ENCODE measurements at places on chromosomes 16 and 17.

DNA sequence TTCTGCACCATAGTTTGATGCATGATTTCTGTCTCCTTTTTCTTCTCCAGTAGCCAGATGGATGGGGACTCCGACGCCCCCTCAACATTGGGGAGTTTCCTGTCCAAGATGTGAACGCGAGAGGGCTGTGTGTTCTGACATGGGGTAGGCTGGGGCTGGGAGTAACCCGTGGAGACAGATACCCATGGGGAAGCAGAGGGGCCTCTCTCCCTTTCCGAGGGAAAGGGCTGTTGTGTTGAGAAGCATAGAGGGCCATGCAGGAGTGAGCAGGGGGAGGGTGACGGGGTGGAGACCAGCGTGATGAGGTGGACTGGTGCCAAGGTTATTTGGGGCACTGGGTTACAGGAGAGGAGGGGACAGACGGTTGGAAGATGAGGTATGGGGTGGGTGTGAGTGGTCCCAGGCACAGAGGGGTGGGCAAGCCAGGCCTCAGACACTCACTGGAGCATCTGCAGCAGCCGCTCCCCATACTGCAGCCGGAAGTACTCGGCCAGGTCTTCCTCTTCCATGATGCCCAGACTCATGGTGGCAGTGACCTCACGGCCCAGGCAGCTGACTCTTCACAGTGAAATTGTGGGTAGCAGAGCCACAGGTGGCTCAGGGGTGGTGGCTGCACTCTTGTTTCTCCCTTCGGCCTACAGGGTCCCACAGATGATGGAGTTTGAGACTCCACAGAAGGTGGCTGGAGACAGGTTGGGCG lies 400 bp downstream of the CCDC42 start:
- DNase-seq, result no peak

GRCh38 chr17:55632236-55632635 lies 90.4 kb downstream of the TMEM100 start:
- no peak for DNase-seq

GRCh38 chr16:1378804-1379303 lies 27.1 kb downstream of the GNPTG start:
- peak; percentile 79 for DNase-seq

DNA sequence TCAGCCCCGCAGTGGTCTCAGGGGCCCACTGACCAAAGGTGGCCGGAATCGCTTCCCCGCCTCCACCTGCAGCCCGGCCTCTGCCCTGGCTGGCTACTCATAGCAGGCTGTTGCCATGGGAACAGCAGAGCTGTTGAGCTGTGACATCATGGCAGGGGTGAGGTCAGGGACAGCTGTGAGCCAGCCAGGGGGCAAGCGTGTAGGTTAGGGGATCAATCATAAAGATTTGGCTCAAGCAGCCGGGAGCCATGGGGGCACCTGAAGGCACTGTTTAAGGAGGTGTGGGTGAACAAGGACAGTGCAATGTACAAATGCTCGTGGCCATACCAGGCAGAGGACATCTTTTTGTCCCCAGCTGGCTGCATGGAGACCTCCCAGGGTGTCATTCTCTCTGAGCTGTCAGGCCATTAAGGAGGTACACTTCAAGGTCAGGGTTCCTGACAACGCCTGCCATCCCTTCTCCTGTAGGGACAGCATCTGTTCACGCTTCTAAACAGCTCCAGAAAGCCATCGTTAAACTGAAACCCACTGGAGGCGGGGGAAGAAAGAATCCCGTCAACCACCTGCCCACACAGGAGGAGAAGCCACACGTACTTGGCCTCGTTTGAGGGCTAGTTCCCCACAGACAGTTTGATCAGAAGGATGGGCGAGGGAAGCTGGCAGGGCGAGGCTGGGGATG lies at the start of gene CEP295NL:
TSS of gene CEP295NL (minus strand) at position 101 of the 679 bp plus-strand sequence. CDS start 1,373 bp downstream, outside the sequence.
- DNase-seq, result peak; percentile 66

DNA sequence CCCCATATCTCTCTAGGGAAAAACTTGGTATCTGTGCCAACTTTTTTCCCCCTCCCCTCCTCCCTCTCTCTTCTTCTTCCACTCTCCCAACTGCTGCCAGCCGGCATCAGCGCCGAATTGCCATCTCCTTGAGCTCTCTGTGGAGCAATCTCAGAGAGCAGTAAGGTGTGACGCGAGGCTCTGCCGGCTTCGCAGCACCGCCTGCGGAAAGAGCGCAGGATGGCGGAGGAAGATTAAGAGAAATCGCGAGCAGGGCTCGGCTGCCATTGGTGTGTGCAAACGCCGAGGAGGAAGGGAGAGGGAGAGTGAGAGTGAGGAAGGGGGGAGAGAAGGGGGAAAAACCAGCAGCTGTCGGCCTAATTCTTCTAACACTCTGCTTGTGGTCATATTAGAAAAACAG lies 44.2 kb downstream of the NEUROD2 start:
- no peak for DNase-seq

DNA sequence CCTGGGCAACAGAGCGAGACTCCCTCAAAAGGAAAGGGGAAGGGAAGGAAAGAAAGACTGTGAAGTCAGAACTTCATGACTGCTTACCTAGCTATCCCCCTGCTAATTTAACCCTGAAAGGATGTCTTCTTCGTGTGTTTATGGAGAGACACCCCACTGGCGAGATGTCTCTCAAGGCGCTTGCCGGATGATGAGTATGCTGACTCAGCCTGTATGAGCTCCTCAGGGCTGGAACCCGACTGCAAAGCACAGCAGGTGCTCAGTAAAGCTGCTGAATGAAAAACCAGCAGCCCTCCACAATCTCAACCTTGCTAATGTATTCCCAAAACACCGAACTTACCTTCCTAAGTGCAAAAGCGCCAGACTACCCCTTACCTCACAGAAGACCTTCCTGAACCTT lies 2.3 kb downstream of the ANKFY1 start:
- no peak for DNase-seq

DNA sequence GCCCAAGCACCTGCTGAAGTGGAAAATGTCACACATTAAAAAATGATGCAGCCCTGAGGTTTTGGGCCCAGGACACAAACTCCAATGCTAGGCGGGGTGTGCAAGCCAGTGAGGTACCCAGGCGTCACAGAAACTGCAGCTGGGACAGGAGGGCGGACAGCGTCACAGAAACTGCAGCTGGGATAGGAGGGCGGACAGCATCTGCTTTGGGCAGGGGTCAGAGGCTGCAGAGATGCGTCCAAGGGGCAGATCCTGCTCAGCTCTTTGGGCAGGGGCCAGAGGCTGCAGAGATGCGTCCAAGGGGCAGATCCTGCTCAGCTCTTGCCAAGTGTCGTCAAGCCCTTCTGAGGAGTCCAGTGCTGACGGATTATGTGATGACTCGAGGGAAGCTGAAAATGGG lies 43.9 kb upstream of the RCVRN start:
- no peak for DNase-seq

- no peak for DNase-seq
Observed at GRCh38 chr17:6639014-6639585, 1.4 kb downstream of the KIAA0753 start.

DNA sequence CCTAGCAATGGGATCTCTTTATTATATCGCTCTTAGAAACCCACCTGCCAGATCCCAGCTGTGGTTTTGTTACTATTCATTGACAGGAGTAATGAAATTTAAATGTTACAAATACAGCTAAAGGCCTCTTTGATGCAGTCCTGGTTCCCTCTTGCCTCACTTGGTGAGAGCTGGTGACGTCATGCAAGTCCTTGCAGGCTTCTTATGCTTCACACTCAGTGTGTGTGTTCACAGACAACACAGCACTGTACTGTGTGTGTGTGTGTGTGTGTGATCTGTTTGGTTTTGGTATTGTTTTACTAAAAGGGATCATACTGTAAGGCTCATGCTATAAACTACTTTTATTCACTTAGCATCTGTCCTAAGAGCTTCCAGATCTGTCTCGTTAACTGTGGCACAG lies 75.0 kb downstream of the USP22 start:
- DNase-seq, result no peak

DNA sequence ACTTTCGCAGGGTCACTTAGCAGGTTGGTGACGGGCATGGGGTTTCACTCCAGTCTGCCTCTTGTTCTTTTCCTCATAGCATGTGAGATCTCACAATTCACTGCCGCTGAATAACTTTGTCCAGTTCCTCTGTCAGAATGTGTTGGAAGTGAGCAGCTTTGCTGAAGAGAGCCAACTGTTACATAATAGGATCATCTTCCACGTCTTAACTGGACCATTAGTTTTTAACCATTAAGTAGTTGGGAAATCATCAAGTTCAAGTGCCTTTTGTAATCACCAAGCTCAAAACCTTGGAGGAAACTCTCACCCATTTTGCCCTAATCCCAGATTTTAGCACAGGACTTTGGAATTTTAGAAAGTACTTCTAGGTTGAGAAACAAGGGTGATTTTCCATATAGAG lies 290.6 kb downstream of the WWOX start:
- DNase-seq, result no peak

GRCh38 chr16:75207831-75208230 lies 870 bp upstream of the CTRB2 start:
- DNase-seq, result no peak

GRCh38 chr16:852451-853185 lies 52.1 kb upstream of the GNG13 start:
- no peak for DNase-seq

- DNase-seq, result peak; percentile 58
Observed at GRCh38 chr16:90019543-90020259, 445 bp upstream of the DBNDD1 start.

DNA sequence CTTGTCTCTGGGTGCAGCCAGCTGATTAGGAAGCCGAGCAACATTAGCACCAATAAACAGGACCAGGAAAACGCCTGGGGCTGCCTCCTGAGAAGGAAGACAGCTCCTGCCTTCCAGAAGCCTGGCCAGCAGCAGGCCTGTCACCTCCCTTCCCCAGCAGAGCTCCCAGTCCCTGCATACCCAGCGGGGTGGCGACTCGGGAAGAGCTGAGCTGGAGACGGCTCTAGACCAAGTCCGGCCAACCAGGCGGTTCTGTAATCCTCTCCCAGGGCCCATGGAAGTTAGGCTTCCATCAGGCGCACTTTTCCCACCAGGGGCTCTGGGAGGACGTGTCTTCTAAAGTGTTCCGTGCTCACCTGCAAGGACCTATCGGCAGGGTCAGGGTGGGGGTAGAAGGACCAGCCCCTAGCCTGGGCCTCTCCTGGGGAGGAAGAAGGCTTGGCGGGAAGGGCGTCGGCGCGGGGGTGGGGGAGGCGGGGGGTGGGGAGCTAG lies 12.0 kb upstream of the CLUH start:
- DNase-seq, result no peak

GRCh38 chr16:74888888-74889287 lies 96.0 kb downstream of the WDR59 start:
- no peak for DNase-seq

- peak; percentile 61 for DNase-seq
Observed at GRCh38 chr16:12613131-12613991, 190.3 kb downstream of the CPPED1 start.

DNA sequence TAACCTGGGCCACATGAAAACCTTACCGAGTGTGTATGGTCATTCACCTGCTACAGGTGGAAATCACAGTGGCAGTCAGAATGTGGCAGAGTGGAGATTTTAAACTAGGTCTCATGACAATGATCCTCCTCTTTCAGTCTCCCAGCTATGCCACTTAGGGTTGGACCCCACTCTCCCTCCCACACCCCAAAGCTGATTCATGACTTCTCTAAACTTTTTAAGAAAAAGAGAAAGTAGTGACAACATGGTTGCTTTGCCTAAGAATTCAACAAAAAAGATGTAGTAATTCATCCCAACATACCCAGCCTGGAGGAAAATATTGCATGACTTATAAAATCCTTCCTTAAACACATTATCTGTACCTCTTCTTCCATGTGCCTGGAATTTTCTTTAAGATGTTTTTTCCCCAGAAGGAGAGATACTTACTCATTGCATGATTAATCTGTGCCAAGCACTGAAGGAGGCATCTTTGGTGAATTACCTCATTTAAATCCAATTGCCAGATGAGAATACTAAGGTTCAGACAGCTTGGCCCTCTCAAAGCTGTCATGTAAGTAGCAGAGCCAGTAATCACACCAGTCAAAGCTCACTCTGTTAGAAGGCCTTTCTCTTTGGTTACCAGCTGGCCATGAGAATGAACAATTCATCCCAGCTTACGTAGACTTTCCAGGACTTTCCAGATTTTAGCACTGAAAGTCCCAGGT lies 119.9 kb downstream of the COPRS start:
- DNase-seq, result no peak

DNA sequence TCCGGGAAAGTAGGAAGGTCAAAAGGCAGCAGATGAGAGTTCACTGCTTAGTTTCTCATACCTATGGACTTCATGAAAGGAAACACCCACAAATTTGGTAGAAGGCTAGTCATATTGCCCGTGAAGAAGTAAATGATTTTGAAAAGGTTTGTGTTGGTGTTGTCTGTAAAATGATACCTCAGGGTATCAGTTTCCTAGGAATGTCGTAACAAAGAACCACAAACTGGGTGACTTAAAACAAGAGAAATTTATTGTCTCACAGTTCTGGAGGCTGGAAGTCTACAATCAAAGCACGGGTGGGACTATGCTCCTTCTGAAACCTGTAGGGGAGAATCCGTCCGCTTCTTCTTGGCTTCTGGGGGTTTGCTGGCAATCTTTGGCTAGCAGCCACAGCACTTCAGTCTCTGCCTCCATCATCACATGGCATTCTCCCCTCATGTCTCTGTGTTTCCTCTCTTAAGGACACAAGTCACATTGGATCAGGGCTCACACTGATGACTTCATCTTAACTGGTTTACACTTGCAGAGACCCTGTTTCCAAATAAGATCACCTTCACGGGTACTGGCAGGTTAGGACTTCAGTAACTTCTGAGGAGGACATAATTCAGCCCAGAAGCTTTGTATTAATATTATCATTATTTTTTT lies 2.0 kb upstream of the NAE1 start:
- no peak for DNase-seq

GRCh38 chr16:19136549-19137196 lies 22.9 kb downstream of the ITPRIPL2 start:
- no peak for DNase-seq

DNA sequence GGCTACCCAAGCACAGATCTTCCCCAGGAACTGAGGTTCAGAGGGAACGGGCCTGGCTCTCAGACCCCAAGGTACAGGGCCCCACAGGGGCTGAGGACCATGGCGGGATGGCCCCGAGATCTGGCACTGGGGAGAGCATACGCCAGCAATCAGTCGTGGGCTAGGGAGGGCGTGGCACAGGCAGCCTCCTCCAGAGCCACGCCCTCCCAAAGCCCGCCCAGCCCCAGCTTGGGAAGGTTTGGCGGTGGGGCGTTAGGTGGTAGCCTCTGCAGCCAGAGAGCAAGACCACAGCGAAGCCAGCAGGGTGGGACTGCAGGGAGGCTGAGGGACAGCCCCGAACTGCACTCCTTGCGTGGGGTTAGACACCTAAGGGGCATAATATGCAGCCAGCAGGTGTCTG lies 11.6 kb downstream of the WNT9B start:
- DNase-seq, result no peak

GRCh38 chr16:55444754-55445485 lies 34.1 kb upstream of the MMP2 start:
- no peak for DNase-seq

DNA sequence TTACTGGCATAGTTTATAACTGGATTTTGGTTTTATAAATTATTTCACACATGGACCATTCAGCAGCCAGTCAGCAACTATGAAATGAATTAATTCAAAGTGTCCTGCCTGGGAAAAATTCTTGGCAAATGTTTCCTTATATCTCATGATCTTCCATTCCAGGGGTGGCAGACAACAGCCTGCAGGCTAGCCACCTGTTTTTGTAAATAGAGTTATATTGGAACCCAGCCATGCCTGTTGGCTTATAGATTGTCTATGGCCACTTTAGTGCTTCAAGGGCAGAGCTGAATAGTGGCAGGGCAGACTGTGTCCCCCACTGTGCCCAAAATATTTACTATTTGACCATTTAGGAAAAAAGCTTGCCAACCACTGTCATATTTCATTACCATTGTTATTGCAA lies 613.7 kb downstream of the TMEM114 start:
- no peak for DNase-seq
